ENCODE measurements at places on chromosomes 3 and 15. TPM values are rescaled to one million over a fixed set of nuclear protein-coding genes. Genes with fewer than 3 reads are reported as not detected.

The MYL3 gene
- total RNA-seq: not detected

The CILP gene
- total RNA-seq: not detected

The ALG3 gene
- 65.9 TPM for total RNA-seq

The BCL2A1 gene
- 16.9 TPM for total RNA-seq

The CDHR4 gene
- not detected for total RNA-seq

The CHST2 gene
- 6.7 TPM for total RNA-seq

The CYP8B1 gene
- total RNA-seq: not detected

The CRTC3 gene
- 18.8 TPM for total RNA-seq

The BSN gene
- total RNA-seq: 0.92 TPM

The CLRN1 gene
- not detected for total RNA-seq

The SPATA12 gene
- total RNA-seq: 0.47 TPM

The GNL3 gene
- total RNA-seq: 219 TPM

The IL17RD gene
- total RNA-seq: 3.7 TPM

The ARL6 gene
- 3.2 TPM for total RNA-seq

The AQP9 gene
- total RNA-seq: 0.12 TPM

The JAGN1 gene
- 32.5 TPM for total RNA-seq

The SLC28A2 gene
- total RNA-seq: not detected

The LMAN1L gene
- not detected for total RNA-seq

The PARP6 gene
- not detected for total RNA-seq

The VILL gene
- 0.44 TPM for total RNA-seq

The SLC2A2 gene
- total RNA-seq: not detected

The ACTC1 gene
- total RNA-seq: not detected

The CHRFAM7A gene
- total RNA-seq: not detected

All from PC-3 (cell line).